ENCODE measurements at places on chromosomes 11 and 22.

DNA sequence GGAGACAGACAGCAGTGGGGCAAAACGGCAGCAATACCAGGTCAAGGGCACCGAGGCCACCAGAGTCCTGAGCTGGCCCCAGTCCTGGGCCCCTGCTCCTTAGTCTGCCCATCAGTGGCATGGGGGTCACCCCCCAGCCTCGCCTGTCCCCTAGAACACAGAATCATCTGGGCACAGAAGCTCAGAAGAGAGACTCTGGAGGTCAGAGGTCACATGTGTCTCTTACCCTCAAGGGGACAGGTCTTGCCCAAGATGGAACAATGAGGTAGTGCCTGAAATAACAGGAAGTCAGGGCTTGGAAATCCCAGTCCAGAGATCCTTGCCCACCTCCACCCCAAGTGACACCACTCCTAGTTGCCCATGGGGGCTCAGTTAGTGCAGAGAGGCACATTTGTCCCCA, 20.6 kb downstream of the PDE2A start:
- DNase-seq: no peak

DNA sequence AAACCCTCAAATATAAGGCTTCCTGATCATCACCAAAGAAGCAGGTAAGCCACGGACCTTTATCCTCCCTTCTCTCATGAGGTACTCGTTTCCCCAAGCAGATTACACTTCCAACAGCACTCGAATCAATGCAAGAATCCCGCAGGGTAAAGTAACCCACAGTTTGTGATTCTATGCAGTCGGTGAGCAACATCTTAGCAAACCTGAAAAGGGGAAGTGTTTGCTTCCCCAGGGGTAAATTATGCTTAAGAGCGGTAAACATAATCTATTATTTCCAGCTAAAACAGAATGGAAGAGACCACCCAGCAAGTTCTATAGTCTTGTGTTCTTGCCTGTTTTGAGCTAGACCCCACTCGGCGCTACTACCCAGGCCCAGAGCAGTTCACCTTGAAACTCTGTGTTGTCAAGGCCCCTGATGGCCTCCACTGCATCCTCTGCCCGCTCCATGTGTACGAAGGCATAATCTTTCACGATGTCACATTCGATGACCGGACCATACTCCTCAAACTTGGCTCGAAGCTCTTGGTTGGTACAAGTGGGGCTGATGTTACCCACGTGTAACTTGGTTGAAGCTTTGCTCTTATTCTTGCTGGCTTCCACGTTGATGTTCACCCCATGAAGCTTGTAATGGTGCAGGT, 1.3 kb downstream of the RBM4B start:
- no peak for DNase-seq

DNA sequence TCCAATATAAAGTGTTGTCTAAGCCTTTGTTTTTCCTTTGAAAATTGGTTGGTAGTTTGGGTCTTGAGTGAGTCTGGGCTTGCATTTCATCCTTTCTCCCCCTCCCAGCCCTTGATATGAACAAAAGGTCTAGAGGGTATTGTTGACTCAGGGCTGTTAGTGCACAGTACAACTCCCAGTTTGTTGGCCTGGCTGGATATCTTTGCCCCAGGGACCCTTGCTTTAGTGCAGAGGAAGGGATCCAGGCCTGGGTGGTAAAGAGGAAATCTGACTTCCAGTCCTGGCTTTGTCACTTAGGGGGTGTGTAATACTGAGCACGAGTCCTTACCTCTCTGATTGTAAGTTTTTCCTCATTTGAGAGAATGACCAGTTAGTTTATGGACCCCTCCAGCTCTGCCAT, 330.4 kb downstream of the TMEM135 start:
- DNase-seq: no peak

- DNase-seq: no peak
Observed at GRCh38 chr11:86523738-86524619, 148.4 kb downstream of the ME3 start.

- DNase-seq: no peak
Observed at GRCh38 chr11:72681226-72682153, 7.3 kb upstream of the PDE2A start.

DNA sequence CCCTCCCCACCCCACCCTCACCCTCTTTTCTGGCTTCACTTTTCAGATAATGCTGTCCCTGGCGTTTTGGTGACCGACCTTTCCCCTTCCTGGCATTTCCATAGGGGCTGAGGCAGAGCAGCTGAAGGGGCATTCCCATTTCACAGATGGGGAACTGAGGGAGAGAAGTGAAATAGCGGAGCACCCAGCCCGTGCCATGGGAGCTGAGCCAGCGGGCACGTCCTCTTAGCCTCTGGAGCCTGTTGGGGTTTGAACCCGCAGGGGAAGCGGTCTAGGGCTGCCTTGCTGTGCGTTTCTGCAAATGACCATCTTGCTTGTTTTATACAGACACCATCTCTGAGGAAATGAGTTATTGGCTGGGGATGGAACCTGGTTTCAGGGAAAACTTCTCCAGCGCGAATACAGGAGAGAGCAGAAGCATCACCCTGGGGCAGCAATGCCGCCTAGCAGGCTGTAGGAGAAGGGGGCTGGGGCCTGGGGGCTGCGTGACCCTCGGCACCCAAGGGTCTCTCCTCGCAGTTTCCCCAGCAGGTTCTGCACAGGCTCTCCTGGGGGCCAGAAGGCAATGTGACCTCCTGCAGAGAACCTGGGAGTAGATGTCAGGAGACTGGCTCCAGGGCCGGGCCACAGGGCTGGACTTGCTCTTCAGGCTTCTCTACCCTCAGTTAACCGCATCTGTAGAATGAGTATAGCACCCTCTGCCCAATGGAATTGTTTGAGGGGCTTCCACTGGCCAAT, 1.5 kb downstream of the PTPRJ start:
- DNase-seq: peak; percentile 28

DNA sequence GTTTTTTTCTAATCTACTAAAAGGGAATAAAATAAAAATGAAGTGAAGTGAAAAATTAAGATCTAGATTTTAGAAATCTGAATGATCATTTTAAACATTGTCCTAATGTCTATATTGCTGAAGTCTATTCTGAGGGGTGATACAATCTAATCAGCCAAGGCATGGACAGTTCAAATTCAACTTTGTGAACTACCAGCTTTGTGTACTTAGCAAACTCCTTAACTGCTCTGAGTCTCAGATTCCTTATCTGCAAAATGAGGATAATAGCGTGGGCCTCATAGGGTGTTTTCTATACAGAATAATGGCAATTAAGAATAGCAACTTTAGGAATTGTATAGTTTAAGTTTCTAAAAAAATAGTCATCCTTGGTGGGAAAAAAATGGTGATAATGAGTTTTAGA, 31.4 kb downstream of the FAR1 start:
- no peak for DNase-seq

DNA sequence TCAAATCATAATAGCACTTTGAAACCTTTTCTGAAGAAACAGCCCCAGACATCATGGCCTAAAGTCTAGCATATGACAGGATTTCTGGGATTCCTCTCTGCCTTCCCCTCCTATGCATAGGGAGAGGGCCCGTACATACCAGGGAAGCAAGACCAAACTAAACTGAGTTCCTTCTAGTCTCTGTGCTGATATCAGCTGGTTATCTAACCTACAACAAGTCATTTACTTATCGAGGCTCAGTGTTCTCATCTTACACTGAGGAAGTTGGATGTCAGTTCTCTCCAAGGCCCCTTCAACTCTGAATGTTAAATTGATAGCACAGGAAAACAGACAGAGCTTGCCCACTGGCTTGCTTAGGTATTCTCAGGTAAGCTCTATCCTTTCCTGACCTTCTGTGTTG, 17.0 kb upstream of the GRIK4 start:
- DNase-seq: no peak

- no peak for DNase-seq
Observed at GRCh38 chr11:62603072-62603408, 1.4 kb upstream of the MTA2 start.

DNA sequence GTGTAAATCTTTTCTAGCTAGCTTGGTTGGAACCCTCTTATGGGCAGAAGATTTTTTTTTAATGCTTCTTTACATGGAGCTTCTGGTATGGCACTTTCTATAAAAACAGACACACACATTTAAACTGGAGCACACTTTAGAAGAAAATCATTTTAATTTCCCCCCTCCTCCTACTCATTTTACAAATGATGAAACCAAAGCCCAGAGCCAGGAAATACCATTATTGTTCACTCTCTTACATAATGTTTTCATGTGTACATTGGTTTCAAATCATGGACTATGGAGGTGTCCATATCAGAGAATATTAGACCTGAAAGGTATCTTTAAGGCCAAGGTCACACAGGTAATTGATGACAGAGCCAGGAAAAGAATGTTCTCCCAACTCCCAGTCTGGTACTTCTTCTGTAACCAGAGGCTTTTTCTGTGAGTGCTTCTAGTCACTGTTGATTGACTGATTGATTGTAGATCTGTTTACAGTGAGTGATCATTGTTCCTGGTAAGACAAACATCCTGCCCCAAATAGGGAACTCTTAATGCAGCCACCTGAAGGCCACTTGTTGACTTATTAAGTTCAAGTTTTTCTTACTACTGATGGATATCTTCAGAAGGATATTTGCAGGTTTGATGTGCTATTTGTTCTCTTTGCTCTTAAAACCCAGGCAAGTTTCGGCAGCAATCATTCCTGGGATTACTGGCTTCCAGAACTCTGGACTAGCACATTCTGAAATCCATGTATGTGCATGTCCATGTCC, 26.8 kb upstream of the ME3 start:
- no peak for DNase-seq

DNA sequence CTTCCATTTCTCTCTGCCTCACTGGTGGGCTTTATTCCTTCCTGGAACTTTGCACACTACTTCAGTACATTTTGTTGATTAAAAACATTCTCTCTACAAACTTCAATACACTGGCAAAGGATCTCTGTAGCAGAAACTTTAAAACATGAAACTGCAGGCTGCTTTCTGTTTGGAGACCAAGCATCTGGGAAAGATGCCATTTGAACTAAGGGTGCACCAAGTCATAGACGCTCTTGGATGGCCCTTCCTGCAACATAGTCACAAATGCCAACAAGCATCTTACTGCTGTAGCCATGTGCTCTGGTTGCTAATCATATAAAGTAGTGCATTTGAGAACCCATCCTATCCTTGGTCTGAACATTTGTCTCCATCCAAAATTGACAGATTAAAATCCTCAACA, 56.4 kb downstream of the SNX19 start:
- no peak for DNase-seq

Measured in femur (tissue), 1 donor.